T-helper 22 cell (primary cell): ENCODE measurements at places on chromosomes 2 and 18.

- no peak for DNase-seq
Observed at GRCh38 chr2:186603286-186603685, 13.4 kb downstream of the ITGAV start.

GRCh38 chr2:23954325-23955014 lies 14.2 kb downstream of the UBXN2A start:
- DNase-seq = no peak

GRCh38 chr2:158637357-158637756 lies 157.8 kb upstream of the DAPL1 start:
- no peak for DNase-seq

GRCh38 chr18:48116017-48116416 lies 185.6 kb upstream of the SMAD2 start:
- no peak for DNase-seq

DNA sequence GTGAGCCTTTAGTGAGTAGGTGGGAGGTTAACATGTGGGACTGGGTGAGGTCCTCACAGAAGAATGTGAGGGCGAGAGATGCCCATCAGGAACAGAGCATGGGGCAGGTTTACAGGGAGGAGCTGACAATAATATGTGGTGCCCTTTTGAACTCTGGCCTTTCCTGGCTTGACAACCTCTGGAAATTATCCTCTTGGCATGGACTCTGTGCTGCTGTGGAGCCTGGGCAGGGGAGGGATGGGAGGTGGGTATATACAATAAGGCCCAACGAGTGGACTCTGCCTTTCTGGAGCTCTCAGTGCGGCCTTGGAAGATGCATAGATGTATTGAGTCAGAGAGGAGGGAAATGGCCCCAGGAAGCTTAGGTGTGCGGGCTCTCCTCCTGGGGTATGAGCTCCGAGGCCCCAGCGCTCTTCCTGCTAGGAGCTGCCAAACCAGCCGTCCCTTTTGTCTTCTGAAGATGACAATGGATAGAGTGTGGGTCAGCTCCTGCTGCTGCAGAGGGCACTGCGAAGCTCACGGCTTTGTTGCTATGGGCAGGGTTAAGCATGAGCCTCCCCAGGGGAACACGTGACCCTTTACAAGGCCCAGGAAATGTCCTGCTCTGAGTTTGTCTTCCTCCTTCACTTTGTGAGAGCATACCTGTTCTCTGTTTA lies 8.7 kb upstream of the PSD4 start:
- no peak for DNase-seq

DNA sequence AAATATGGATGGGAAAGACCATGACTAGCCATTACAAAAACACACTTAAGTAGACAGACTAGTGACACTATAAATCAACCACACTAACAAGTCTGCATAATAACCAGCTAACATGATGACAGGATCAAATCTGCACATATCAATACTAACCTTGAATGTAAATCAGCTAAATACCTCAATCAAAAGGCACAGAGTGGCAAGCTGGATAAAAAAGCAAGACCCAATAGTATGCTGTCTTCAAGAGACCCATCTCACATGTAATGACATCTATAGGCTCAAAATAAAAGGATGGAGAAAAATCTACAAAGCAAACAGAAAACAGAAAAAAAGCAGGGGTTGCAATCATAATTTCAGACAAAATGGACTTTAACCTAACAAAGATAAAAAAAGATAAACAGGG lies 16.3 kb downstream of the PFN4 start:
- DNase-seq = no peak

GRCh38 chr2:143706354-143706753 lies 577.1 kb downstream of the ARHGAP15 start:
- no peak for DNase-seq

DNA sequence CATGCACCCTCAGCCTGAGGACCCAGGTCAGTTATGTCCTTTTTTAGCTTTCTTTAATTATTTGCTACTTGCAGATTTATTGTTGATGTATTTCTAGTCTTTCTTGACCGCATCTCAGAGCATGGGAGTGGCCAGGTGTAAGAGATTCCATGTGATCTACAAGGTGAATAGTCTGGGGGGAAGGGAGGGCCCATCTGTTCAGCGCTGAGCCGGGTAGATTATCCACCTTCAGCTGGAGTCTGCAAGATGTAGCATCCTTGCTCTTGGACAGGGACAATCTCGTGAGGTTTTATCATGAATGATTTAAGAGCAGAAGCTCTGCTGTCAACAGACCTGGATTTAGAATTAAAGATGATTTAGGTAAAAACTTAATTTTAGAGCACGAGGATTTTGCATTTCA lies 12.0 kb upstream of the DGKD start:
- DNase-seq = no peak
